ENCODE measurements at places on chromosomes 1 and 21.
A peak's percentile ranks its signal among the peaks of the same experiment; 100 is the strongest.

- no peak within 1 kb of the TSS for H3K27ac ChIP-seq
- DNase-seq, result peak; percentile 63
- no peaks in the 10 kb centered on the region for H3K4me1 ChIP-seq
- H3K27me3 ChIP-seq, result no peaks in the 10 kb centered on the region
- peak within 1 kb of the TSS; percentile 72 for H3K4me3 ChIP-seq
Measured at GRCh38 chr1:186680245-186681061, at the start of gene PTGS2. Gene PTGS2, minus strand, starts transcription at chr1:186680423. Its CDS starts 133 bp downstream, at chr1:186680290.

GRCh38 chr1:205775717-205776056 lies 405 bp upstream of the RAB29 start:
- H3K27ac ChIP-seq, result no peak overlapping the region
- peaks cover 3% of the 10 kb centered on the region for H3K27me3 ChIP-seq
- H3K4me1 ChIP-seq, result 0 out of 2 replicates have a peak, but pooled peaks cover 2% of the 10 kb centered on the region
- no peak for DNase-seq

GRCh38 chr1:18178111-18178510 lies 70.5 kb downstream of the IGSF21 start:
- peaks cover 6% of the 10 kb centered on the region for H3K4me1 ChIP-seq
- no peaks in the 10 kb centered on the region for H3K27me3 ChIP-seq
- H3K4me3 ChIP-seq, result no peak overlapping the region
- DNase-seq, result no peak

GRCh38 chr1:36570006-36570405 lies 87.3 kb upstream of the CSF3R start:
- no peak overlapping the region for H3K4me3 ChIP-seq
- H3K27ac ChIP-seq, result no peak overlapping the region
- no peak for DNase-seq
- H3K4me1 ChIP-seq, result peaks cover 5% of the 10 kb centered on the region
- H3K27me3 ChIP-seq, result no peaks in the 10 kb centered on the region
- H3K36me3 ChIP-seq, result no peaks in the 10 kb centered on the region

- H3K36me3 ChIP-seq, result no peaks in the 10 kb centered on the region
- H3K4me1 ChIP-seq, result no peaks in the 10 kb centered on the region
- H3K27ac ChIP-seq, result no peak overlapping the region
- no peaks in the 10 kb centered on the region for H3K27me3 ChIP-seq
- DNase-seq, result no peak
- no peak overlapping the region for H3K4me3 ChIP-seq
Measured at GRCh38 chr1:240107058-240107684, 15.5 kb downstream of the FMN2 start.

GRCh38 chr1:246146804-246147523 lies 360.1 kb downstream of the SMYD3 start:
- no peaks in the 10 kb centered on the region for H3K4me1 ChIP-seq
- no peaks in the 10 kb centered on the region for H3K36me3 ChIP-seq
- no peak for DNase-seq
- H3K27ac ChIP-seq, result no peak overlapping the region

GRCh38 chr1:94539496-94539895 lies 2.1 kb downstream of the F3 start:
- peaks cover 3% of the 10 kb centered on the region for H3K4me1 ChIP-seq
- peaks cover 6% of the 10 kb centered on the region for H3K27me3 ChIP-seq
- no peak overlapping the region for H3K4me3 ChIP-seq
- no peak for DNase-seq

GRCh38 chr1:176522310-176522845 lies 59.4 kb downstream of the PAPPA2 start:
- DNase-seq, result no peak
- H3K4me1 ChIP-seq, result no peaks in the 10 kb centered on the region
- H3K4me3 ChIP-seq, result no peak overlapping the region
- no peak overlapping the region for H3K27ac ChIP-seq
- H3K36me3 ChIP-seq, result no peaks in the 10 kb centered on the region
- H3K27me3 ChIP-seq, result no peaks in the 10 kb centered on the region

- H3K4me1 ChIP-seq, result no peaks in the 10 kb centered on the region
- no peak for DNase-seq
- no peak overlapping the region for H3K27ac ChIP-seq
- no peaks in the 10 kb centered on the region for H3K27me3 ChIP-seq
Measured at GRCh38 chr1:79259390-79260336, 253.1 kb upstream of the ADGRL4 start.

- H3K27ac ChIP-seq, result no peak overlapping the region
- no peaks in the 10 kb centered on the region for H3K4me1 ChIP-seq
- H3K27me3 ChIP-seq, result no peaks in the 10 kb centered on the region
- no peak for DNase-seq
- H3K36me3 ChIP-seq, result no peaks in the 10 kb centered on the region
- H3K4me3 ChIP-seq, result no peak overlapping the region
Measured at GRCh38 chr1:245715291-245715701, 560.5 kb downstream of the KIF26B start.

- no peak overlapping the region for H3K4me3 ChIP-seq
- no peaks in the 10 kb centered on the region for H3K36me3 ChIP-seq
- no peak overlapping the region for H3K27ac ChIP-seq
- H3K27me3 ChIP-seq, result peaks cover 19% of the 10 kb centered on the region
- peaks cover 2% of the 10 kb centered on the region for H3K4me1 ChIP-seq
Measured at GRCh38 chr1:41659903-41660302, 175.4 kb upstream of the EDN2 start.

DNA sequence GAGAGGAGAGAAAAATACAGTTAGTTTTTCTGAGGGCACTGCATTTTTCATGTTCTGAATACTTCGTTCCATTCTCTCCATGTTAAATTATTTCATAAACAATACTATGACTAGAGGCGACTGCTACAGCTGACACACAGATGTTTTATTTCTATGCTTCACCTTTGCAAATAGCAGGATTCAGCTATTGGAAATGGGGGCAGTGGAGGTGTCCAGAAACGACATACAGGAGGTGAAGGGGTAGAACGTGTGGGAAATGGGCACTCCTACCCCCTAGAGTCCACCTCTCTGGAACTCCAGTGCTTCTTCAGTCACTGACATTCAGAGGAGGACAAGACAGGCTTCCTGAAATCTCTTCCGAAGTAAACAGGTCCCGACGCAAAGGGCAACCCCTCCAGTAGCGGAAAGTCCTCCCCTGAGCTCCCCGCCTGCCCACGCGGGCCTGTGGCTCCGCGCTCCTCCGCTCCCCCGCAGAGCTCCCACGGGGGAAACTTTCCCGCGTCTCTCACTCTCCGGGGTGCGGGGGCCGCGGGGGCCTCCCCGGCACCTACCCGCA lies 480 bp downstream of the DPYD start:
- no peaks in the 10 kb centered on the region for H3K4me1 ChIP-seq
- H3K27ac ChIP-seq, result no peak overlapping the region
- DNase-seq, result no peak
- peak overlapping the region; percentile 91 for H3K4me3 ChIP-seq
- H3K36me3 ChIP-seq, result no peaks in the 10 kb centered on the region

- H3K4me1 ChIP-seq, result no peaks in the 10 kb centered on the region
- no peak overlapping the region for H3K27ac ChIP-seq
Measured at GRCh38 chr1:15775706-15776105, 17.1 kb downstream of the FBLIM1 start.

DNA sequence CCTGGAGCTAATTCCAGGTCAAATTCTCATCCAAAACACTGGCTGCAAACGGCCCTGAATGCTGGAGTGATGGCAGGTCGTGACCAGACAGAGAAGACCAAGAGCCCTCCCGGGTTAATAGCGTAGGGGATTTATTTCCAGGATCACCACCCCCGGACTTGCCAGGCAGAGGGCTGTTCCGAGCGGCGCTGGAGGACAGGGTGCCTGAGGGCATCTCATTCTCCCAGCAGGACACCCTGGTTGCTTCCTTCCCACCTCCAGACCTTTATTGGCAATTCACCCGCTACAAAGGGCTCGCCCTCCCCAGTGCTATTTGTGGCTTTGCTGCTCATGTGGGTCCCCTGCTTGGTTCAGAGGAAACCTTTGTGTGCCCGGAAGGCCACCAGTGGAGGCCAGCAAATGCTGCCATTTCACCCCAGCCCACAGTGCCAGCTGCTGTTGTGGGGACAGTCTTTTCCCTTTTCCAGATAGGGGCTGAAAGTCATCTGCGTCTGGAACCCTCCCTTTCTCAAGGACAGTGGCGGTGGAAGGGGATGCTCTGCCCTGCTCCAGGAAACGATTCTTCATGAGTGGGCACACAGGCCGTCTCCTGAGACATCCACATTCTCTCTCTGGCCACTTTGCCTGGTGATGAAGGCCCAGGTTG lies 19.0 kb upstream of the C1orf174 start:
- H3K4me3 ChIP-seq, result no peak overlapping the region
- no peaks in the 10 kb centered on the region for H3K36me3 ChIP-seq
- DNase-seq, result no peak
- H3K27ac ChIP-seq, result no peak overlapping the region
- H3K27me3 ChIP-seq, result no peaks in the 10 kb centered on the region

GRCh38 chr1:68819190-68819829 lies 322.4 kb upstream of the DEPDC1 start:
- H3K36me3 ChIP-seq, result no peaks in the 10 kb centered on the region
- H3K4me3 ChIP-seq, result no peak overlapping the region
- no peak overlapping the region for H3K27ac ChIP-seq
- DNase-seq, result peak; percentile 4
- H3K27me3 ChIP-seq, result no peaks in the 10 kb centered on the region
- no peaks in the 10 kb centered on the region for H3K4me1 ChIP-seq

DNA sequence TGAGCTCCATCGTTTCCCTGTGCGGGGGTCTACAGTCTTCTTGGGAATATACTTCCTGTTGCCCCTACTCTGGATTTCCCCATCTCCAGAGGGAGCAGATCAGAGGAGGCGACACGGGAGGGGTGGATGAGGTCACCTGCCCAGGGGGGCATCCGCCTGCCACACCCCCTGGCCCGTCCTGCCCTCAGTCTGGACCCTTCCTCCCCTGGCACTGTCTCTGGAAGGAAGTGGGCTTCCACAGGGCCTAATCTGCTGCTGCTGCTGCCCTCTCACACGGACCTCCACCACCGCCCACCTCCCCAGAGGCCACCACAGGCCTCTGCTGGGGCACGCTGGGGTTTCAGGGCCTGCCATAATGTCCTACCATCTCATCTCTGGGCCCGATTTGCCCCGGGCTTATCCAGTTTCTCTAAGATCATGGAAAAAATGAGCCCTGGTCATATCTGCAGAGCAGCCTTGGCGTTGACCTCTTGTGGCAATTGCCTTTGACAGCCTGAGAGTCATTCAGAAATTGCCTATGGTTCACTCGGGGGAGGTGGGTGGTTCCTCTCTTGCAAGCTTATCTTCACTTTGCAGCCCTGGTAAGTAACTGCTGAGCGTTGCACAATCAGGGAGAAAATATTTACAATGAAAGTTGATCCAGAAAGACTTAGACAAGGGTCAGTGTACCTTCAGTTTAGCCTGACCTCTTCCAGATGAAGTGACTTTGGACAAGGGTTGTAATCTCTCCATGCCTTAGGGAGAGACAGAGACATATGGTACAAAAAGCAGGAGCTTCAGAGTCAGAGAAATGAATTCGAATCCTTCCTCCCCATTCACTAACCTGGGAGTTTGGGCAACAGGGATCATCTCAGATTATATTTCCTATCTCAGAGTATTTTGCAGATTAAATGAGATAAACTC lies 252.4 kb downstream of the TOMM20 start:
- no peak overlapping the region for H3K27ac ChIP-seq
- no peak for DNase-seq
- H3K36me3 ChIP-seq, result no peaks in the 10 kb centered on the region
- no peaks in the 10 kb centered on the region for H3K4me1 ChIP-seq
- no peak overlapping the region for H3K4me3 ChIP-seq

GRCh38 chr1:239587066-239587465 lies 200.7 kb downstream of the CHRM3 start:
- H3K27ac ChIP-seq, result no peak overlapping the region
- no peak for DNase-seq
- no peaks in the 10 kb centered on the region for H3K4me1 ChIP-seq
- no peak overlapping the region for H3K4me3 ChIP-seq
- no peaks in the 10 kb centered on the region for H3K36me3 ChIP-seq

DNA sequence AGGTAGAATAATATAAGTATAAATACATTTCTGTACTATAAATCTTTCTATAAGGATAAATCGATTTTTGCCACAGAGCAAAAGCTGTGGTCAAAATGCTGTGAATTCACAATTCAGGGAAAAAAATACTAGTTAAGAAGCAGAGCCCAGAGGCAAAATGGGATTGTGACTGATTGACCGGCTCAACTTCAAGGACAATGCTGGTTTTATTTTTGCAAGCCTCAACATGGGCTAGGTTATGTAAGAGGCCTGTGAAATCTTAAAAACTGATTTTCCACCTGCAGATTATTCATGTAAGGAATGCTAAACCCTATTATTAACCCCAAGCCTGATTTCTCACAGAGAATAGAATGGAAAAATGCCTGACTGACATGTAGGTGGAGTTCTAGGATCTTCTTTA lies 155.1 kb downstream of the HHAT start:
- H3K27ac ChIP-seq, result no peak overlapping the region
- no peak overlapping the region for H3K4me3 ChIP-seq

GRCh38 chr1:36084497-36085115 lies 712 bp downstream of the TEKT2 start:
- no peaks in the 10 kb centered on the region for H3K27me3 ChIP-seq
- H3K36me3 ChIP-seq, result no peaks in the 10 kb centered on the region

GRCh38 chr1:54199151-54199764 lies 572 bp downstream of the CYB5RL start:
- H3K27ac ChIP-seq, result no peak overlapping the region
- H3K4me1 ChIP-seq, result no peaks in the 10 kb centered on the region
- no peaks in the 10 kb centered on the region for H3K27me3 ChIP-seq
- peak overlapping the region; percentile 76 for H3K4me3 ChIP-seq
- H3K36me3 ChIP-seq, result no peaks in the 10 kb centered on the region
- DNase-seq, result no peak

- no peak overlapping the region for H3K27ac ChIP-seq
- H3K4me3 ChIP-seq, result no peak overlapping the region
- H3K4me1 ChIP-seq, result peaks cover 15% of the 10 kb centered on the region
- DNase-seq, result no peak
- no peaks in the 10 kb centered on the region for H3K36me3 ChIP-seq
Measured at GRCh38 chr1:19453741-19454201, 31.6 kb downstream of the CAPZB start.

- H3K4me3 ChIP-seq, result no peak overlapping the region
- H3K4me1 ChIP-seq, result peaks cover 4% of the 10 kb centered on the region
- H3K36me3 ChIP-seq, result no peaks in the 10 kb centered on the region
- no peaks in the 10 kb centered on the region for H3K27me3 ChIP-seq
Measured at GRCh38 chr1:167471568-167471967, 46.8 kb downstream of the CD247 start.

DNA sequence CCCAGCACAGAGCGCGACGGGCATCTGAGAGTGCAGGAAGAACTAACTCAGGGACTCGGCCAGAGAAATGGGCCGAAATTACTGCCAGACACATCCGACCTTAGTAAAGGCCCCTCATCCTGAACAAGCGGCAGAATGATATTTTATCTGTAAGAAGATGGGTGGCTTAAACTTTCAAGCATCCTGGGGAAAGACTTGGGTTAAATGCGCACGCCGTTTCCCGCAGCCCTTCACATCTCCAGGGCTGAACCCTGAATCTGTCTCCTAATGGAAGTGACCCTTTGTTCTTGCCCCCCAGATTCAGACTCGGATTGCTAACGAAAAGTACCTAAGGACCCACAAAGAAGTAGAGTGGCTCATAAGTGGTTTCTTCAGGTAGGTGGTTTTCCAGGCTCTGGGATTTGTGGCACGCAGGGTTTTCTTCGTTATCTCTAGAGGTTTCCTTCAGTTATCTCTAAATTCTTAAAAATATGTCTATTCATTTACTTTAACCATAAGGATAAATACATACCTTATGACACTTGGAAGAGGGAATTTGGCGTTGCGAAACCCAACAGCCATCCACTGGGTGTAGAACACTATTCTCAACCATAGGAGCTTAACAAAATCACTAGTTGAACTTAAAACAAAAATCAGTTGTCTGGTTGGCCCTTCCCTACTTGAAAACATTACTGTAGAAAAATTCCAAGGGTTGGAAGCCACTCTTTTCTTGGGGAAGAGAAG lies 627 bp downstream of the RIIAD1 start:
- peak overlapping the region; percentile 60 for H3K4me3 ChIP-seq
- H3K36me3 ChIP-seq, result no peaks in the 10 kb centered on the region
- peaks cover 14% of the 10 kb centered on the region for H3K27me3 ChIP-seq
